ENCODE measurements at places on chromosomes 12 and 14.

GRCh38 chr12:86929962-86930361, 673.8 kb upstream of the MGAT4C start:
- no peak for ATAC-seq

DNA sequence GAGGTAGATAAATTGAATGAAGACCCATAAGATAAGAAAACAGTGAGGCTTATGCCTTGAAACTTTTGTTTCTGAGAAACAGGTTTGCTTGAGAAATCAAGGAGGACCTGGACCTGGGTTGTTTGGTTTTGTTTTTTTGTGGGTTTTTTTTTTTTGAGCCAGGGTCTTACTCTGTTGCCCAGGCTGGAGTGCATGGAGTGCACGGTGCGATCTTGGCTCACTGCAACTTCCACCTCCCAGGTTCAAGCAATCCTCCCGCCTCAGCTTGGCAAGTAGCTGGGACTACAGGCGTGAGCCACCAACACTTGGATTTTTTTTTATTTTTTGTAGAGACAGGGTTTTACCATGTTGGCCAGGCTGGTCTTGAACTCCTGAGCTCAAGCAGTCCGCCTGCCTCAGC, 9.0 kb upstream of the PPTC7 start:
- ATAC-seq, result no peak

GRCh38 chr12:102316723-102317122, 119.1 kb upstream of the PMCH start:
- ATAC-seq, result no peak

- ATAC-seq, result no peak
These were observed 8.4 kb upstream of the PGF start for GRCh38 chr14:74963705-74964271.

GRCh38 chr12:124906606-124907261, 7.7 kb downstream of the UBC start:
- ATAC-seq, result peak; percentile 32

- ATAC-seq, result peak; percentile 33
These were observed 5.5 kb downstream of the ITGA5 start for GRCh38 chr12:54413284-54414190.

GRCh38 chr12:116282371-116283286, 5.1 kb upstream of the MED13L start:
- no peak for ATAC-seq

DNA sequence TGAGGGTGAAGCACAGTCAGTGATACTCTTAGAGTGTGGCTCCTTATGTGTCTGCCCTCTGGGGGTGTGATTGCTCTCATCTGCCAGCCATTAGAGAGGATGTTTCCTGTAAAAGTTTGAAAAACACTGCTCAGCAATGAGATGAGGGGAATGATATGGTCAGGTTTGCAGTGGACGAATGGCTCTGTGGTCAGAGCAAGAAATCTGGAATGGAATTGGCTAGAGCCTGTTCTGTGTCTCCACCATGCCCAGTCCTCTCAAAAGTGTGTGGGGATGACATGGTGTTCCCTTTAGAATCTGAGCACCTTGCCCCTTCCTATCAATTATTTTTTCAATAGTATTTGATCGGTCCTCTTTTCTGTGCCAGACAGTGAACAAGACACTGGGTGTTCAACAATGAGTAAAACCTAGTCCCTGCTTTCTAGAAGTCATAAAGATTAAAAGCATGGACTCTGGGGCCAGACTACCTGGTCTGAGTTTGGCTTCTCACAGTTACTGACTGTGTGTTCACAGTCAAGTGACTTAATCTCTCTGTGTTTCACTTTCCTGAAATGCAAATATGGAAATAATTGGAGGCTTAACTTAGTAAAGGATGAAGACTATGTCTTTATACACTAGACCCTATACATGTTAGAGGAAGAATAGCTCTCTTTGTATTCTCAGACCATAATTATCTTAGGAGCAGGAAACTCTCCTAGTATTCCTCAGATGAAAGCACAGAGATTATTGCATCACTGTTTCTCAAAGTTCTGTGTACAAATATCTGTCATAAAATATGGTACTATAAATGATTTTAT, 1.6 kb downstream of the ACSS3 start:
- no peak for ATAC-seq

DNA sequence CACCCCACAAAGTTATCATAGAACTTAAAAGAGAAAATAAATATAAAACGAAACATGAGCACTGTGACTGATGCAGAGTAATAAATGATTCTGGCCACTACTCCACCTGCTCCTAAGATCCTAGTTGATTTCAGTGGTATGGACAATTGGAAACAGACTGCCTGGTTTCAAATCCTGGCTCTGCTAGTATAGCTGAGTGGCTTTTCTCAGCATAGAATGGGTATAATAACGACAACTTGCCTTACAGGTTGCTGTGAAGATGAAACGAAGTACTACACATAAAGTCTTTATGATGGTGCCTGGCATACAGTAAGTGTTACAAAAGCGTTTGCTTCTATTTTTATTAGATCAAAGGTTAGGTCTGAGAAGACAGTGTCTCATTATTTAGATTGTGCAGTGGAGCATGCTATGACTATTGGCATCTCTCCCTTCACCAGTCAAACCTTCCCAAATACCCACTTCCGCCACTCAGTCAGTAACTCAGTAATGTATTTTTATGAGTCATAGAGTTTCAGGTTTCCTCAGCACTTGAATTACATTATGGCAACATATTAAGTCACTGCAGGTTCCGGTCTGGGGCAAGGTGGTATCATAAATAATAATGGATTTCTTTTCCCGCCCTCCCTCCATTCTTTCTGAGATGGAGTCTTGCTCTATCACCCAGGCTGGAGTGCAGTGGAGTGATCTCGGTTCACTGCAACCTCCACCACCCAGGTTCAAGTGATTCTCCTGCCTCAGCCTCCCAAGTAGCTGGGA, 29.7 kb upstream of the NR2C1 start:
- no peak for ATAC-seq

DNA sequence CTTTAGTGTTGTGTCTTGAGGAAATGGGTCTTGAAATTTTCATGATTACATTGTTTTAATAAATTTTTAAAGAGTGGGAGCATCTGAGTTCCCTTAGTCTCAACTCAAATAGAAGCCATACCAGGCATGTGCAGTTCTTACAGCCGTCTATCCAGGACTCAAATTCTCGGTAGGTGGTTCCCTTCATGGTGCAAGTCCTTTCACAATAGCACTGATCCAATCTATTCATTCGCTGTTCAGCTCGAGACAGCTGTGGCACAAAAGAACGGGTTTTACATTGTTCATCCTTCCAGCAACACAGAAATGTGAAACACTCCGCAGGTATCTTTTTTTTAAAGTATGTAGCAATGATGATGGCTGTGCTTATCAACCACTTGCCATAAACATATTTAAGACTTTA, 100.2 kb downstream of the NELL2 start:
- no peak for ATAC-seq

GRCh38 chr12:89565002-89565401, 39.2 kb upstream of the POC1B start:
- ATAC-seq, result no peak

GRCh38 chr12:106717673-106718072, 56.8 kb upstream of the RIC8B start:
- no peak for ATAC-seq

DNA sequence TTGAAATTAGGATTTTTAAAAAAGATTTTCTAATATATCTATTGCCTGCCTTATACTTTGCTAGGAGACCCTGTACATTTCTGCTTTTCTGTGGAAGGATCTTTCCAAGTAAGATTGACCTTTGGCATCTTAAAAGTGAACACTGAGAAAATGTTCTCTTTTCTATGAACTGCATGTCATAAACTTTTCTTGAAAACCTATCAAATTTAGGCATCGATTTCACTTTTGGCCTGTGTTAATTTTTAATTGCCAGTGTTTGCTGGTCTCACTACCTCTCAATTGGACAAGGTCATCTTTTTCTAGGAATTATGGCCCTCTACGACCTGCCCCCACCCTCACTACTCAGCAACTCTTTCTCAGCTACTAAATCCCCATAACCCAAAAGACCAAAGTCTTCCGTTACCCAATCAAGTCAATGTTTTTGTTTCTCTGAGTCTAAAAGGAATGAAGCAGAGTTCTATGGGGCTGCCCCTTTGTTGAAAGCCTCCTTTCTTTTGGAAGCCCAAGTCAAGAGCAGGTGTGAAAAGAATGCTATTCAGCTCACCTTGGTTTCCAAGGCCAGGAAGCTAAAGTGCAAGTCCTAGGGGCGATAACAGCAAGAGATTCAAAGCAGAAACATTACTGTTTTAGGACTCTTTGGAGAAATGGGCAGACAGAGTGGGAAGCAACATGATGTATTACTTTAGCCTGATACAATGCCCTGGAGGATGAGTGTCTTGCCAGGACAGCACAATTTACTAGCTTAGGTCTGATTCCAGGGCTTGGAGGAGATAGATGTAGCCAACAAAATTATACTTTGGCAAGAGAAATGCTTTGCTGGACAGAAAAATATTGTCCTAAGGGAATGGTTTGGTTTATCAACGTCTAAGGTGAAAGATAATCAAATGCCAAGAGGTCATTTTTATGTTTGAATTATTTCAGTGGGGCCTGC, 55.0 kb downstream of the IGF1 start:
- ATAC-seq, result no peak

DNA sequence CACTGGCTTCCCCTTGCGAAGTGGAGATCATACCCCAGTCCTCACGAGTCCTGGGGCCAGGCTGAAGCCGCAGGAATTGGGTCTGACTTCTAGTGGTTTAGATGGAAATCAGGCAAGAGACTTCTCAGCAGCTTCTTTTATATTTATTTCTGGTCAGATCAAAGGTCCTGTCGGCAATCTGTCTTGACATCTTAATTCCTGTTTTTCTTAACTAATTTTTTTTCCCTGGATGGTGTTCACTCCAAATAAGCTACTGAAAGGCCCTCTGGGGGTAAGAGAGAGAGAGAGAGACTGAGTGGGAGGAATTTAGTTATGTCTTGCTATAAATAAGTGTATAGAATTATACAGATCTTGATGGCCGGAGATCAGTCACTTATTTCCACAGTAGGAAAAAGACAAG, 698.7 kb upstream of the TBX3 start:
- no peak for ATAC-seq

DNA sequence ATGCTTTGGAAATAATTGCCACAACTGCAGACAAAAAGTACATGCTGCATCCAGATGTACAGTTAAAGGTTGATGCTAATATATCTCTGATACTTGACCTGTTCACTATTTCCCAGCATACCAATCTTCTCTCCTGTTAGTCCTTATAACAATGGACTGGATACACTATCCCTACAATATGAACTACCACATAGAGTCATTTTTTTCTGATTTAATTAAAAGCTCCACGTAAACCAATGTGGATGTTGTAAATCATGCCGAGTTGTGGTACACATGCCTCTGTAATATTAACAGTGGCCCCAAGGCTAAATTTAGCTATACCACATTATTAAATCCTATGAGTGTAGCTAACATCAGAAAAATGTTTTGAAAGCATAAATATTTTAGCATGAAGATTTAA, 469.1 kb upstream of the RPL10L start:
- ATAC-seq, result no peak

DNA sequence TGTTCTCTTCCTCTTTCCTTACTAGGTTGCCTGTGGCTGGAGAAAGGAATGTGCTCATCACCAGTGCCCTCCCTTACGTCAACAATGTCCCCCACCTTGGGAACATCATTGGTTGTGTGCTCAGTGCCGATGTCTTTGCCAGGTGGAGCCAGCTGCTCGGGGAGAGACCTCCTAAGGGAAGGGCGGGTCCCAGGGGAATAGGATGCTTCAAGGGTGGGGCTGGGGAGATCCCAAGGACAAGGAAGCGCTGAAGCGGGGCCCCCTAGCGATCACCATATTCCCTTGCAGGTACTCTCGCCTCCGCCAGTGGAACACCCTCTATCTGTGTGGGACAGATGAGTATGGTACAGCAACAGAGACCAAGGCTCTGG, 10.2 kb downstream of the MARS1 start:
- ATAC-seq, result no peak

- ATAC-seq, result no peak
These were observed 64.7 kb downstream of the VEZT start for GRCh38 chr12:95282266-95282665.

DNA sequence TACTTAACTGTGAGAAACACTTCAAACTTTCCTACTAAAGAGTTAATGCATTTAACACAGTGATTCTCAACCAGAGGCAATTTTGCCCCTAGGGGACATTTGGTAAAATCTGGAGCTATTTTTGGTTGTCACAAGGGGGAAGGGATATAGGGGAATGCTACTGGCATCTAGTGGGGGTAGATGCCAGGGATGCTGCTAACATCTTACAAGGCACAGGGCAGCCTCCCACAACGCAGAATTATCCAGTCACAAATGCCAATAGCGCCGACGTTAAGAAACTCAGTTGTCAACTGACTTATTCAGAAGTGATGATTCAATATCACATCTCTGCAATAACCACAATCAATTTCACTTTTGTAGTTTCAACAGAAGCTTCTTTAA, 2.0 kb downstream of the EEA1 start:
- ATAC-seq, result no peak

GRCh38 chr12:57719777-57720605, 18.6 kb downstream of the AGAP2 start:
- no peak for ATAC-seq

GRCh38 chr14:102708494-102708893, 68.8 kb upstream of the TRAF3 start:
- no peak for ATAC-seq

DNA sequence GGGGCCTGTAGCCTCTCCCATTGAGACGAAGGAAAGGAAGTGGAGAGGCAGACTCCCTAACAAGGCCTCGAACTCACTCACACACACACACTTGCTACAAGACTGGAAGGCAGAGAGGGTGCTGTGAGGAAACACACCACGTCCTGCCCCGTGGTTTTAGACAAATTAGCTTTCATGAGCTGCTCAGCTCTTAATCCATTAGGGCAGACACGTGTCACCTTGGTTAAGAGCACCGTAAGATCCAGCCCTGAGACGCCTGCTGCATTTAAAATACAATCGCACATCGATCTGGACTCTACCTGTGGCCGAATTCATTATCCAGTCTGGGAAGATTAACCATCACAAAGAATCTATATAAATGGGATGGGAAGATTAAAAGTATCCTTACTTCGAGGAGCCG, 72.0 kb downstream of the RIMBP2 start:
- no peak for ATAC-seq

- no peak for ATAC-seq
These were observed 73.5 kb upstream of the VASH1 start for GRCh38 chr14:76687611-76688382.

DNA sequence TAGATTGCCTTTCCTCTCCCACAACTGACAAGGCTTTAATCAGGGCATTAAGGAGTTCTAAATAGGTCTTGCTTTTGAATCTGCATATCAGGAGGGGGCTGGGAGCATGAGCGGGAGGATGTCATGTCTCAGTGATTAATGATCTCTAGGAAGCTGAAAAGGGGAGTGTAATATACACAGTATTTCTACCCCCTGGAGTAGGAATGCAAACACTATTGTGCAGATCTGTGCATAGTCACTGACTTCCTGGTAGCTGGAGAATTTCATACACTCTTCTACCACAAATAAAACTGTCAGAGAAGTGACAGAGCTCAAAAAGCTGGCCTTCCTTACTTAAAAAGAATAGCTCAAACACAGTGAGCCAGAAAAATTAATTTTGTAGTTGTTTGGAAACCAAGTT, 65.8 kb downstream of the RIC8B start:
- ATAC-seq, result no peak

Data from gastroesophageal sphincter (tissue), 4 donors.